ENCODE measurements at places on chromosomes 4 and X. TPM values are rescaled to one million over a fixed set of nuclear protein-coding genes. Genes with fewer than 3 reads are reported as not detected.
A peak's percentile ranks its signal among the peaks of the same experiment; 100 is the strongest.

The PQBP1 gene
- 89.9 TPM for total RNA-seq

The PDLIM3 gene
- under 0.01 TPM for total RNA-seq

DNA sequence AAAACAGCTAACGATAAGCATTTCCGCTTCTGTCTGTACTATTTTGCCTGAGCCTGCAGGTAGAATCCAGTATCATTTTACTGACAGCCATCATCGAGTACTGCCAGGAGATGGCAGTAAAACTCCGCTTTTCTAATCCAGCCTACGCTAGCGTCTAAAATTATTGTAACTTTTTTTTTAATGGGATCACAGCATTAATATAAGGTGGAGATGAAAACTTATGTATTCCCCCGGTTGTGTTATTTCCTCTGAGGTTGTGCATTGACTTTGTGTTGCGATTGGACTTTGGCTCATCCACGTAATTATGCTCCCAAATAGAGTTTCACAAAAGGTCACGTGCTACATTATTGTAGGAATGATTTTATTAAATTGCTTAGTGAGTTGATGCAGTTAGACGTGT is 248.1 kb downstream of the C4orf33 start:
- DNase-seq: peak; percentile 12

DNA sequence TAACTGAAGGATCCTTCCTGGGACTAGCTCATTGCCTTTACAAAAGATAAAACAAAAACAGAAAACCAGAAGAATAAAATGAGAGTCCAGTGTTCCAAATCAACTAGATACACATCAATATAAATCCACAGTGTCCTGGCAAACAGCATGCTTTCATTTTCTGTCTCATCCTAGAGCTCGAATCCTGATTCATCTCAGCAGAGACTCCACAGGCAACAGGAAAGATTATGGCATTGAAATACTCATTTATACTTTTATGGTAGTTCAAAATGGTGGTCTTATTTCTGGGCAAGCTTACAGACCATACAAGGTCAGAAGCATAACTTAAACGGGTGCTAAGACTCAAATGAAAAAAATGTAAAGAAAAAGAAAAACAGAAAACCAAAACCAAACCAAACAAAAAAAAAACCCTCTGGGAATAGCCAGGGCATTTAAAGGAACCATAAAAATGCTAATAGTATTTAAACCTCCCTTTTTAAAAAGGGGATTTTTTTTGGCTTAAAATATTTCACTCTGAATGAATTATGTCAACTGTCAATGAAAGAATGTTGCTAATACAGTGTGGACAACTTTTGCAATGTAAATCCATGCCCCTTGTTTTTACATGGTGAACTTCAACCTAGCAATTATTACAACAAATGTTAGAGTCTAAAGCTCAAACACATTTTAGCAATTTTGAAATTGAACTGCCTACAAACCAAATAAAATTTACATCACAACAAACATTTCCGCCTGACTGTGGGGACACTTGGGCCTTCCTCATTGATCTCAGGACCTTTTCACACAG is 57.9 kb downstream of the GPR101 start:
- DNase-seq: no peak

GRCh38 chr4:165364452-165365080 is 14.2 kb upstream of the CPE start:
- no peak for DNase-seq

The DCTD gene
- 62.5 TPM for total RNA-seq

The FNIP2 gene
- 9.4 TPM for total RNA-seq

- peak; percentile 46 for DNase-seq
These were observed 132.5 kb upstream of the NHS start for GRCh38 chrX:17242470-17242869.

DNA sequence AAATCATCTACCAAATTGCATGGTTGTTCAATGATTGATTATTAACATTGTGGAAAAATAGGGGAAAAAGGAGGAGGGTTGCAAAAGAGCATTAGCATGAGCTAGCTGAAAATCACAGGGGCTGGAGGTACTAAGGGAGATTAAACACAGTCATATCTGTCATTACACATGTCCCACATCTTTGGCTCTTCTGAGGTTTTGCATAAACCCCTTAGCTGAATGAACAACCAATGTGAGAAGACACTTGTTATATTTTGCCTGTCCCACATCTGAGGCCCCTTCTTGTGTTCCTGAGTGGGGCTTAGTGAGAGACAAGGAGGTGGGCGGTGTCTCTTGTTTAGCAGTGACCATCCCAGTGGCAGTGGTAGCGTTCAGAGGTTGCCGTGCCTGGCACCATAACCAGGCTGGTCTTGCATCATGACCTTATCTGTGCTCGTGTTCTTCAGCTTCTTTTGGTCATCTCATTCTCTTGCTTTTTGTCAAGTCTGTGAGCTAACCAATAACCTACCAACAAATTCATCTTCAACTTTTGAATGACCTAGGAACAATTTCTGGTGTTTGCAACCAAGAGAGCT is 95.6 kb downstream of the MID1IP1 start:
- no peak for DNase-seq

DNA sequence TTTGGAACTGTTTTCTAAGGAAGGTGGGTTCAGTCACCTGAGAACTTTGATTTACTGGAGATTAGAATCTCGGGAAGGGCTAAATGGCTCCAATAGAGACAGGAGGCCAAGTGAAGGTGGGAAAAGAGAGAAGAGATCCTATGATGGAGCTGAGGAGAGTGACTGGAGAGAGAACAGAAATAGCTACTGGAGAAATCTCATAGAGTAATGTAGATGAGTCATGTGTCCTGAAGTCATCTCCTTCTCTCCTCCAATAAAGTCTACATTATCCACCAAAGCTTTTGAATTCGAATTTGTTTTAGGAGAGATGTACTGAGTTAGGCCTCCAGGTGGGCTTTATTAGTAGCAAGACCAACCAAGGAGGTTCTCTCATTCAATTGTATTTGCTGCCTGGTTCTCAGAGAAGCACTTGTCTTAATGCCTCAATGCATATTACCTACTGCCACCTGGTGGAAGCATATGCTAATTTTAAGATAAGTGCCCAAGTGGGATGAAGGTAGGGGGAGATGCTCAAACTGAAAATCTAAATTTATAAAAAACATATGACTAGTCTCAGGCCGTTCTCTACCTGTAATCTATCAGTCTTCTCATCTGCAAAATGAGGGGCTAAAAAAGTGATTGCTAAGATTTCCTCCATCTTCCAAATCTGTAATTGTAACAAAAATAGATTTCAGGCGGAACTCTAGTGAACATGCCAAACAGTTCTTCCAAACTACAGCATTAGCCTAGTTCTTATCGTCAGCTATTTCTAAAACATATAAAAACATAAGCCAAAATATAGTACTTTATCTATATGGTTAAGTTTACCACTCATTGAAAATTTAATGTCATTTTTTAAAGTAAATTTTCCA is 24.4 kb downstream of the TXK start:
- peak; percentile 47 for DNase-seq

DNA sequence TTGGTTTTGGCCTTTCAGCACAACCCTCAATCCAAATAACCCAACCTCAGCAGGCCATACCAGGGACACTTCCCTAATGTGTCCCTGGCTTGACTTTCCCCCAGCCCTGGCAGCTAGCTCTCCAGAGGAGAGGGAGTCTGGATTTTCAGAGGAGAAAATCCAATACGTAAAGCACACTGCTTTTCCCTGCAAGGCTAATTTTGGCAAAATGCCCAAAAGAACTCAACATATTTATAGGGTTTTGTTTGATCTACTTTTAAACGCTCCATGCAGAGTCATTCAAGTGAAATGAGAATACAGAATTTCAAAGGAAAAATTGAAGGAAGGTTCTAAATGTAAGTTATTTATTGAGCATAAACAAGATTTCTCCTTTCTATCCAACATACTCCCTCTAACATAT is 167.2 kb downstream of the SH3KBP1 start:
- no peak for DNase-seq

The SPATA4 gene
- not detected for total RNA-seq

The RGN gene
- total RNA-seq: not detected

The STK32B gene
- total RNA-seq: 14.8 TPM

DNA sequence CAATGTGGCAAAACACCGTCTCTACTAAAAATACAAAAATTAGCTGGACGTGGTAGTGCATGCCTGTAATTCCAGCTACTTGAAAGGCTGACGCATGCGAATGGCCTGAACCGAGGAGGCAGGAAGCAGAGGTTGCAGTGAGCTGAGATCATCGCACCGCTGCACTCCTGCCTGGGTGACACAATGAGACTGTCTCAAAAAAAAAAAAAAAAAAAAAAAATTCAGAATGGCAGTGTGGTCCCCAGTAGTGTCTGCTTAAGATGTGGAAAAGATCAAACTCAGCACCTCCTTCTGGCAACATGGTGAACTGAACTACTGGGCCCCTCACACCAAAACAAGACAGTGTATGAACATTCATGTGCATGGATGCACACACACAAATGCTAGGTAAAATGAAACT is 32.2 kb downstream of the SMS start:
- no peak for DNase-seq

The NFKB1 gene
- 35.0 TPM for total RNA-seq

The CXCL6 gene
- under 0.01 TPM for total RNA-seq

Data from hematopoietic multipotent progenitor cell (in vitro differentiated cells).